Activated naive CD8-positive, alpha-beta T cell treated with anti-CD3 and anti-CD28 coated beads, Interleukin-2, amount 50 U/mL, for 24 hours (primary cell): ENCODE measurements at places on chromosomes 2 and 18.

- peaks cover 40% of the 10 kb centered on the region for H3K4me1 ChIP-seq
- H3K4me3 ChIP-seq: no peak overlapping the region
- peak; percentile 43 for DNase-seq
- no peaks in the 10 kb centered on the region for H3K27me3 ChIP-seq
Observed at GRCh38 chr18:77207540-77207939, 42.1 kb upstream of the GALR1 start.

DNA sequence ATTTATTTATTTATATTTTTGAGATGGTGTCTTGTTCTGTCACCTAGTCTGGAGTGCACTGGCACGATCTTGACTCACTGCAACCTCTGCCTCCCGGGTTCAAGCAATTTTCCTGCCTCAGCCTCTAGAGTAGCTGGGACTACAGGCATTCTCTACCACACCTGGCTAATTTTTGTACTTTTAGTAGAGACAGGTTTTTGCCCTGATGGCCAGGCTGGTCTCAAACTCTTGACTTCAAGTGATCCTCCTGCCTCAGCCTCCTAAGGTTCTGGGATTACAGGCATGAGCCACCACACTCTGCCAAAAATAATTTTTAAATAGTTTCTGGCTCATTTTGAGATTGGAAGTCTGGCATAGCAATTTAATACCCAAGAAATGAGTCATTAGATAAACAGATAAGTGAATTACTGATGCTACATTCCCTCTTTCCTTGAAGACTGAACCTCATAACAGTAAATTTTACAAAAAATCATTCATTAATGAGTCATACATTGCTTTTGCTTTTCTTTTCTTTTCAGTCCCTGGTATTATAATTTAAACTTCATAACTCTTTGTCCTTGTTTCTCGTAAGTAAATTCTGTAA, 881.6 kb upstream of the PIK3C3 start:
- no peaks in the 10 kb centered on the region for H3K4me1 ChIP-seq
- no peaks in the 10 kb centered on the region for H3K36me3 ChIP-seq
- no peaks in the 10 kb centered on the region for H3K27me3 ChIP-seq
- DNase-seq: no peak
- no peak overlapping the region for H3K4me3 ChIP-seq

- H3K4me1 ChIP-seq: peaks cover 2% of the 10 kb centered on the region
- no peaks in the 10 kb centered on the region for H3K36me3 ChIP-seq
- H3K4me3 ChIP-seq: no peak overlapping the region
- peak; percentile 18 for DNase-seq
- H3K27ac ChIP-seq: no peak overlapping the region
Observed at GRCh38 chr2:10909050-10909995, 2.4 kb upstream of the KCNF1 start.

DNA sequence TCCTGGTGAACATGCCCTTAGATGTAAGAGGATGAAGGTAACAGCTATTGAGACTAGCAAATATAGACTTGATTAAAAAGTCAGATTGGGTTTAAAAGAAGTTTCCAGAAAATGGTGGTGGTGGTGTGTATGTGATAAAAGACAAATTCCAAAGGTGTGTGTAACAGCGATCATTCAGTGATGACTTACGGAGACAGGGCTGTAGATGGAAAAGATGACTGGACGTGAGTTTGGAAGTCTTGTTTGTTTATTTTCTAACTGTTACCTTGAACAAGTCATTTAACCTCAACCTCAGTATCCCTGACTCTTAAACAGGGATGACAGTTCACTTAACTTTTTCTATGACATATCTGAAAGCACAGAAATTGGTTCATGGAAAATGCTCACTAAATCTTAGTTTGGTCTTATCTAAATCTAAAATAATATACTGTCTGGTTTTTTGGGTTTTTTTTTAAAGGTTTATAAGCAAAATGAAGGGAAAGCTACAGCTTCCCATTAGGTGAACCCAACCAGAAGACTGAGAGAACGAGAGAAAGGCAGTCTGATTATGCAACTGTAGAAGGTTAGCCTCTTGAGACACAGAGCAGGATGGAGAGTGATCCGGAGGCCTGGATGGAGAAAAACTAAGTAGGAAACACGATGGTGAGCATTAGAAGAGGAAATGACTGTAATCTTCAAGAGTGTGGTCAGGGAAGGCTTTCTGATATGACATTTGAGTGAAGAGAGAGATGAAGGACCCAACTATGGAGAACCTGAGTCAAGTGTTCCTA, 71.9 kb downstream of the TCF4 start:
- DNase-seq: no peak
- no peaks in the 10 kb centered on the region for H3K27me3 ChIP-seq
- H3K36me3 ChIP-seq: no peaks in the 10 kb centered on the region
- peaks cover 6% of the 10 kb centered on the region for H3K4me1 ChIP-seq
- no peak overlapping the region for H3K4me3 ChIP-seq
- no peak overlapping the region for H3K27ac ChIP-seq

- no peaks in the 10 kb centered on the region for H3K27me3 ChIP-seq
- no peak overlapping the region for H3K4me3 ChIP-seq
- peaks cover 24% of the 10 kb centered on the region for H3K36me3 ChIP-seq
- no peak overlapping the region for H3K27ac ChIP-seq
- no peak for DNase-seq
Observed at GRCh38 chr2:23788100-23788499, 138.8 kb downstream of the ATAD2B start.

DNA sequence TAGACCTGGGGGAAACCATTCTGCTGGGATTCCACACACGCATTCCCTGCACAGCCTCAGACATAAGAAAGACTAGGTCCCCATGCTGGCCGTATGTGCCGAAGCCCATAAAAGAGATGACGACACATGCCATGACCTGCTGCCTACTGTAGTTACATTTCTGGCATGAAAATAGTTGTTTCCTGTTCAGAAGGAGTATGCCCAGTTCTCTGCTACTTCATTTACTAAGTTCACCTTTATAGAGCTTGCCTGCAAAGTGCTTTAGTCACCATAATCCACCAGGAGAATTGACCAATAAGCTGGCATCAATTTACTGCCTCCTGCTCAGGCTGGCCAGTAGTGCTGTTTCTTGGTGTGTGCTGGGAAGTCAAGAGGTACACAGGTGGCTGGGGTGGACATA, 150.2 kb upstream of the ALPP start:
- H3K36me3 ChIP-seq: no peaks in the 10 kb centered on the region
- no peak overlapping the region for H3K4me3 ChIP-seq
- no peak for DNase-seq
- H3K4me1 ChIP-seq: peaks cover 5% of the 10 kb centered on the region
- H3K27ac ChIP-seq: no peak overlapping the region

GRCh38 chr2:234272069-234272850, 221.8 kb downstream of the SPP2 start:
- no peaks in the 10 kb centered on the region for H3K27me3 ChIP-seq
- peaks cover 65% of the 10 kb centered on the region for H3K4me1 ChIP-seq
- peak overlapping the region; percentile 88 for H3K27ac ChIP-seq
- H3K36me3 ChIP-seq: peaks cover 16% of the 10 kb centered on the region
- DNase-seq: no peak

- H3K27ac ChIP-seq: no peak overlapping the region
- H3K27me3 ChIP-seq: no peaks in the 10 kb centered on the region
- H3K36me3 ChIP-seq: no peaks in the 10 kb centered on the region
- no peaks in the 10 kb centered on the region for H3K4me1 ChIP-seq
- no peak overlapping the region for H3K4me3 ChIP-seq
- no peak for DNase-seq
Observed at GRCh38 chr2:43754180-43754579, 19.7 kb upstream of the DYNC2LI1 start.

DNA sequence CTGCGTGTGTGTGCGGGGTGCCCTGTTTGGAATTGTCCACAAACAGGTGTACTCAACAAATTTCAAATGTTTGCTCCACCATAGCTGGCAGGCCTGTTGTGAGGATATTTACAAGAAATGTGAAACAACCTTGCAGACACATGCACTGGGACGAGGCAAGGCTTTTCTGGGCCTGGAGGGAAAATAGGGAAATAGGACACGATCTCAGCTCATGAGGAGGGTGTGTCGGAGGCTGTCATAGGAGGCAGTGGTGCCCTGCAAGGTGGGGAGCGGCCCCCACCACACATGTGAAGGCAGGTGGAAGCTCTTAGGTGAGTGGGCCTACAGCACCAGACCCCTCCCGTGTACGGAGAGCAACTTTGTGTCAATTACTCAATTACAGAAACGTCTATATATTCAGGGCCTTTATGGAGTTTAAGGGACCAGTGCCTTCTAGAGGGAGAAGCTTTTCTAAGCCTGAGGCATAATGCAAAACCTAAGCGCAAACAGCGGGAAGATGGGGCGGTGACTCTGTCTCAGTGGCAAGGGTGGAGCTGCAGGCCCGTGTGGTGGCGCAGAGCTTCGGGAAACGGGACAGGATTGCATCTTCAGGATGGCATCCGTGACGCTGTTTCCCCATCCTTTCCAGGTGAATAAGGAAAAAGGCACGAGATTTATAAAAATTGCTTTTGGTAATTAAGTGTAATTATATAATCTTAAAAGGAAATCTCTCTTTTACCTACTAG, 48.0 kb downstream of the RNF144A start:
- H3K27me3 ChIP-seq: no peaks in the 10 kb centered on the region
- H3K36me3 ChIP-seq: peaks cover 19% of the 10 kb centered on the region
- H3K27ac ChIP-seq: no peak overlapping the region

- no peaks in the 10 kb centered on the region for H3K27me3 ChIP-seq
- DNase-seq: no peak
- no peaks in the 10 kb centered on the region for H3K36me3 ChIP-seq
- no peak overlapping the region for H3K27ac ChIP-seq
- no peaks in the 10 kb centered on the region for H3K4me1 ChIP-seq
Observed at GRCh38 chr2:70328921-70329561, 27.2 kb upstream of the FAM136A start.

- H3K4me1 ChIP-seq: peaks cover 21% of the 10 kb centered on the region
- DNase-seq: peak; percentile 83
- H3K27ac ChIP-seq: peak overlapping the region; percentile 81
- H3K36me3 ChIP-seq: no peaks in the 10 kb centered on the region
- H3K27me3 ChIP-seq: no peaks in the 10 kb centered on the region
Observed at GRCh38 chr2:218367415-218368149, 10.9 kb downstream of the CATIP start.

- no peak overlapping the region for H3K27ac ChIP-seq
- no peaks in the 10 kb centered on the region for H3K4me1 ChIP-seq
- no peaks in the 10 kb centered on the region for H3K36me3 ChIP-seq
- no peaks in the 10 kb centered on the region for H3K27me3 ChIP-seq
- DNase-seq: no peak
Observed at GRCh38 chr2:150858382-150858781, 370.9 kb upstream of the RND3 start.

GRCh38 chr2:65317841-65318240, 90.2 kb downstream of the ACTR2 start:
- no peaks in the 10 kb centered on the region for H3K27me3 ChIP-seq
- peaks cover 4% of the 10 kb centered on the region for H3K36me3 ChIP-seq
- H3K27ac ChIP-seq: no peak overlapping the region
- H3K4me3 ChIP-seq: no peak overlapping the region

- H3K4me1 ChIP-seq: no peaks in the 10 kb centered on the region
- DNase-seq: no peak
- H3K27me3 ChIP-seq: no peaks in the 10 kb centered on the region
Observed at GRCh38 chr2:214311931-214312749, 98.7 kb upstream of the VWC2L start.

- H3K4me3 ChIP-seq: no peak overlapping the region
- no peak overlapping the region for H3K27ac ChIP-seq
- DNase-seq: no peak
- no peaks in the 10 kb centered on the region for H3K4me1 ChIP-seq
Observed at GRCh38 chr2:129767346-129768035, 212.0 kb upstream of the RAB6C start.

GRCh38 chr2:71944806-71945602, 202.7 kb downstream of the CYP26B1 start:
- peaks cover 2% of the 10 kb centered on the region for H3K27me3 ChIP-seq
- DNase-seq: no peak
- no peak overlapping the region for H3K27ac ChIP-seq
- no peak overlapping the region for H3K4me3 ChIP-seq
- H3K4me1 ChIP-seq: no peaks in the 10 kb centered on the region

DNA sequence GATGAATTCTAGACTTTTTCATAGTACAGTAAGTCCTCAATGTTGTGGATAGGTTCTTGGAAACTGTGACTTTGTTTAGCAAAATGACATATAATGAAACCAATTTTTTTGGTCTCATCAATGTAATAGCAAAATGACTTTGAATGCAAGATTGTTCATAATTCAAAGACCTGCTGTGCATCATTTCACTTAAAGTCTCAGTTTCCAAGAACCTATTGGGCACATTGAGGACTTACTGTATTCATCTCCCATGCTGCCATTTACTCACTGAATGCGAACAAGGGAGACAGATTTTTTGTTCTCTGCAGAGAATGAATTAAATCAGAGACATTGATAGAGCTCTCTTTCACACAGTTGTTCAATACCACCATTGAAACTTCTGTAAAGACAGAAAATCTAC, 153.6 kb downstream of the TRABD2A start:
- DNase-seq: no peak
- H3K27ac ChIP-seq: no peak overlapping the region
- peaks cover 22% of the 10 kb centered on the region for H3K4me1 ChIP-seq

GRCh38 chr2:173027181-173028128, 48.2 kb upstream of the MAP3K20 start:
- H3K4me3 ChIP-seq: no peak overlapping the region
- H3K4me1 ChIP-seq: no peaks in the 10 kb centered on the region
- peaks cover 4% of the 10 kb centered on the region for H3K27me3 ChIP-seq
- DNase-seq: peak; percentile 77
- H3K27ac ChIP-seq: no peak overlapping the region

- DNase-seq: no peak
- peaks cover 2% of the 10 kb centered on the region for H3K27me3 ChIP-seq
- H3K36me3 ChIP-seq: no peaks in the 10 kb centered on the region
- no peak overlapping the region for H3K27ac ChIP-seq
- no peaks in the 10 kb centered on the region for H3K4me1 ChIP-seq
Observed at GRCh38 chr2:159939946-159940345, 122.5 kb downstream of the PLA2R1 start.

- H3K27ac ChIP-seq: no peak overlapping the region
- no peak for DNase-seq
Observed at GRCh38 chr2:140601342-140601741, 1529.5 kb downstream of the LRP1B start.

DNA sequence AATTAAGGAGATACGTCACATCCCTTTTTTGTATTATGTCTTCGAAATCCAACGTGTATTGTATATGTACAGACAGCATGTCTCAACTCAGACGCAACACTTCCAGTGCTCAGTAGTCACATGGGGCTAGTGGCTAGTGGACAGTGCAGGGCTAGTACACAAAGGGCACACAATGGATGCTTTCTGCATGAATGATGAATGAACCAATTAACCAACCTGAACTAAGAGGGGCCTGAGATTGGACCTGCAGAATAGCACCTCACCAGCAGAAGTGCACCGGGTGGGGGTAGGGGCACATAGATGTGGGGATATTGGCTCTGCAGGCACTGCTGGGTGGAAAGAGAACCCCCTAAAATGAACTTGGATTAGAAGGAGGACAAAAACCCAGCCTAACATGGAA, 20.7 kb downstream of the ST8SIA5 start:
- no peaks in the 10 kb centered on the region for H3K4me1 ChIP-seq
- H3K36me3 ChIP-seq: no peaks in the 10 kb centered on the region
- no peak overlapping the region for H3K4me3 ChIP-seq
- DNase-seq: no peak

GRCh38 chr2:88693911-88694414, 2.5 kb downstream of the RPIA start:
- H3K4me3 ChIP-seq: peak overlapping the region; percentile 98
- DNase-seq: no peak
- peaks cover 14% of the 10 kb centered on the region for H3K36me3 ChIP-seq
- no peaks in the 10 kb centered on the region for H3K27me3 ChIP-seq
- peaks cover 72% of the 10 kb centered on the region for H3K4me1 ChIP-seq
